ENCODE measurements at places on chromosomes 13 and 19.

DNA sequence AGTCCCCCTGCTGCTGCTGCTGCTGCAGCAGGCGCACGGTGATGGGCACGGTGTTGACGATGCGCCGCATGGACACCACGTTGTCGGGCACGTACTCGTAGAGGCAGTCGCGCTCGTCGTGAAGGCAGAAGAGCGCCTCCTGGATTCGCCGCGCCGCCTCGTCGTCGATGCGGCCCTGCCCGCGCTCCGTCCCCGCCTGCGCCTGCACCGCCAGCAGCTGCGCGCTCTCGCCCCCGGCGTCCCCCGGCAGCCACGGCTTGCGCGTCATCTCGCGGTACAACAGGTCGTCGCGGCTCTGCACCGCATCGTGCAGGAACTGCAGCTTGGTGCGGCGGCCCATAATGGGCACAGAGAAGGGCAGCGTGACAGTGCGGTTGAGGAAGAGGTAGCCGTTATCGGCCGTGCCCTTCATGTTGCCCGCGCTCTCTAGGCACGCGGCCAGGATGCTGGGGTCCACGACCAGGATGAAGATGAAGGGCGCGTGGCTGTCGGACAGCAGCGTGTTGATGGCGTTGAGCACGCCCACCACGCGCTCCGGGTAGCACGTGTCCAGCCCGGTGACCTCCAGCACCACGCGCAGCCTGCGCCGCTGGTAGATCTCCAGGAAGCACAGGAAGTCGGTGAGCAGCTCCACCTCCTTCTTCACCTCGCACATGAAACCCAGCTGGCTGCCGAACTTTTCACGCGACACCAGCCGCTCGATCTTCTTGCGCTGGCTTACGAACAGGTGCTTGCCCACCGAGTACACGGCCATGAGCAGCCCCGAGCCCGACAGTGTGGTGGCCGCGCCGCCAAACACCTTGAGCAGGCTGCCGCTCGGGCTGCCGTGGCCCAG is 8.1 kb downstream of the NKPD1 start:
- DNase-seq: no peak

GRCh38 chr13:77047649-77048343 is 20.8 kb upstream of the FBXL3 start:
- DNase-seq: no peak

DNA sequence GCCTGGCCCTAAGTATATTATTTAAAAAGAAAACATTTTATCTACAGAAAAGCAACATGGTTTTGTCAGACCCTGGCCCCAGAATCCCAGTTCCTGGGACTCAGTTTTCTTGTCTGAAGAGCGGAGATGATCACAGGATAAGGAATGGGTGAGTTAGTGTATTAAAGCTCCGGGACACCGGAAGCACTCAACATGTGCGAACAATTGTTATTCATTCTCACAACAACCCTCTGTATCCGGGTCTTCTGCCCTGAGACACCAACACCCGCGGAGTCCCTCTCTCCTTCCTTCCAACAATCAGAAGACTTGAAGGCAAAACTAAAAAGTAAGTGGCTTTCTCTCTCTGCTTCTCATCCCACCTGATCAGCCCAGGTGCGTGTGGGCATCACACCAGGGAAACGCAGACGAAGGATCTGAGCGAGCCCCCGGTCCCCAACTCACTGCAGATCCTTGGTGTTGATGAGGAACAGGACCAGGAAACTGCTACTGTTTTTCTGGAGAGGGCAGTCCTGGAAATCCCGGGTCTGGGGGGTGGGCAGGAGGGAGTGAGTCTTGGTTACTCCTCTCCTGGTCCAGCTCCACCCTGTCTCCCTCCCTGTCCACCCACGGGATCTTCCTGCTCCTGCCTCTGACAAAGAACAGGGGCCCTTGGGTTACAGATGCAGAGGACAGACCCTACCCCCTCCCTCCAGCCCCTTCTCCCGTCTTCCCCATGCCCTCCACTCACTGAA is 2.0 kb downstream of the GPR108 start:
- no peak for DNase-seq

- no peak for DNase-seq
Observed at GRCh38 chr13:40777809-40778175, 6.8 kb upstream of the MRPS31 start.

- no peak for DNase-seq
Observed at GRCh38 chr13:102236341-102236740, 165.5 kb downstream of the FGF14 start.

DNA sequence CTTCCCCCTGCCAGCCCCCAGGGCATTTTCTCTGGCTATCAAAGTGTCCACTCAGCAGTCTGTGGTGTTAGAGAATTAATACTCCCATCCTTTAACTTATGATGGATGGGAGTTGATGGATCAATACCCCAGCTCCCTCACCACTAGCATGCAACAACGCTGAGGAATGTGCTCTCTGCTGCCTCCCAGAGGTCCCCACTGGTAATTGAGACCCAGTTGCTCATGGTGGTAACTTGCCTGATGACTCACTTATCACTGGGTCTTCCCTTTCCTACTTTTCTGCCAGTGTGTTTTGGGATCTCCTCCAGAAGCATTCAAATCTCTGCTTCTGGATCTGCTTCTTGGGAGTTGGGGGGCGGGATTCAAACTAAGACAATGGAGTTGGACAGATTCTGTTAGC is 20.3 kb upstream of the CACNA1A start:
- DNase-seq: no peak

Measured in HAP-1 (cell line).